SJCRH30 (cell line): ENCODE measurements at places on chromosomes 7 and 10. TPM values are rescaled to one million over a fixed set of nuclear protein-coding genes. Genes with fewer than 3 reads are reported as not detected.

The CCNJ gene
- 11.2 and 11.9 TPM in 2 replicates for total RNA-seq

The UCN3 gene
- total RNA-seq = 0.10 and 0.20 TPM in 2 replicates

The CTAGE8 gene
- total RNA-seq = not detected in 2 replicates

The CCDC3 gene
- total RNA-seq = 106 and 112 TPM in 2 replicates

The SPDYE16 gene
- 0.10 TPM in 1 of 2 replicates, not detected in the other for total RNA-seq

The LBX1 gene
- 13.5 and 13.7 TPM in 2 replicates for total RNA-seq

The HABP2 gene
- total RNA-seq = not detected in 2 replicates

The PNLIP gene
- total RNA-seq = not detected in 2 replicates

The ADCK2 gene
- total RNA-seq = 16.1 and 17.3 TPM in 2 replicates

The MYL7 gene
- not detected in 2 replicates for total RNA-seq

The PDZD7 gene
- 0.25 and 0.89 TPM in 2 replicates for total RNA-seq

The TMEM72 gene
- total RNA-seq = 0.02 TPM in 1 of 2 replicates, not detected in the other

The TMEM196 gene
- total RNA-seq = not detected in 2 replicates

The NUTM2A gene
- 0.30 and 0.48 TPM in 2 replicates for total RNA-seq

The SRGN gene
- 0.51 and 0.59 TPM in 2 replicates for total RNA-seq

The CPXM2 gene
- not detected in 2 replicates for total RNA-seq

The CAMK2B gene
- total RNA-seq = 0.84 and 2.4 TPM in 2 replicates

The ELAPOR2 gene
- 16.7 and 21.0 TPM in 2 replicates for total RNA-seq

The CHN2 gene
- total RNA-seq = 3.5 and 4.7 TPM in 2 replicates

The KIAA1549 gene
- total RNA-seq = 11.8 and 12.5 TPM in 2 replicates

The RET gene
- total RNA-seq = 0.02 TPM in 1 of 2 replicates, not detected in the other

The CFAP70 gene
- 0.12 TPM in 1 of 2 replicates, not detected in the other for total RNA-seq

The SLC18A2 gene
- total RNA-seq = 0.06 and 0.10 TPM in 2 replicates

The MGMT gene
- total RNA-seq = 1.2 and 1.5 TPM in 2 replicates

The ZPBP gene
- total RNA-seq = not detected in 2 replicates

The PRF1 gene
- not detected in 2 replicates for total RNA-seq

The OR6V1 gene
- not detected in 2 replicates for total RNA-seq

The GDF10 gene
- not detected in 2 replicates for total RNA-seq

The BTBD16 gene
- not detected in 2 replicates for total RNA-seq

The TRPV6 gene
- not detected in 2 replicates for total RNA-seq

The SFTPA1 gene
- not detected in 2 replicates for total RNA-seq

The SLC29A4 gene
- 39.8 and 43.1 TPM in 2 replicates for total RNA-seq

The LIPF gene
- not detected in 2 replicates for total RNA-seq

The OR13A1 gene
- not detected in 2 replicates for total RNA-seq

The TMEM270 gene
- total RNA-seq = not detected in 2 replicates

The VAX1 gene
- not detected in 2 replicates for total RNA-seq

The TMEM236 gene
- total RNA-seq = not detected in 2 replicates

The MUC3A gene
- total RNA-seq = 0.02 TPM in 1 of 2 replicates, not detected in the other

The AKR1B15 gene
- total RNA-seq = not detected in 2 replicates

The MEOX2 gene
- total RNA-seq = not detected in 2 replicates

The HYAL4 gene
- total RNA-seq = not detected in 2 replicates

The KLHDC10 gene
- total RNA-seq = 76.3 and 92.0 TPM in 2 replicates

The THSD7A gene
- total RNA-seq = 0.10 and 0.28 TPM in 2 replicates

The SRI gene
- 155 and 163 TPM in 2 replicates for total RNA-seq

The TRIM74 gene
- not detected in 2 replicates for total RNA-seq

The UNCX gene
- total RNA-seq = 0.08 and 0.30 TPM in 2 replicates

The CRTAC1 gene
- total RNA-seq = not detected in 2 replicates

The SRRM3 gene
- 0.43 and 0.51 TPM in 2 replicates for total RNA-seq

The ATP5F1C gene
- total RNA-seq = 195 and 197 TPM in 2 replicates

The EPC1 gene
- 22.5 and 29.6 TPM in 2 replicates for total RNA-seq

The IMMP2L gene
- 12.8 and 15.1 TPM in 2 replicates for total RNA-seq

The CDC14C gene
- total RNA-seq = 0.15 TPM in 1 of 2 replicates, not detected in the other

The CRYGN gene
- not detected in 2 replicates for total RNA-seq

The OLAH gene
- not detected in 2 replicates for total RNA-seq

The TEX47 gene
- total RNA-seq = not detected in 2 replicates

The FBXL13 gene
- 0.75 and 0.76 TPM in 2 replicates for total RNA-seq

The RGR gene
- 0.58 and 1.1 TPM in 2 replicates for total RNA-seq

The FRG2B gene
- 0.71 and 1.1 TPM in 2 replicates for total RNA-seq
